ENCODE measurements at places on chromosomes 2 and 18. TPM values are rescaled to one million over a fixed set of nuclear protein-coding genes. Genes with fewer than 3 reads are reported as not detected.

The TLX2 gene
- total RNA-seq = not detected

The ZAP70 gene
- 11.5 TPM for total RNA-seq

The MC2R gene
- total RNA-seq = not detected

The CNGA3 gene
- total RNA-seq = not detected

The MPP4 gene
- not detected for total RNA-seq

The SP140 gene
- 10.6 TPM for total RNA-seq

The CDC42EP3 gene
- total RNA-seq = 7.4 TPM

The PAX3 gene
- total RNA-seq = not detected

The POTEI gene
- total RNA-seq = 0.53 TPM

The REG1A gene
- 3,417 TPM for total RNA-seq

The ACMSD gene
- total RNA-seq = not detected

The ALPP gene
- not detected for total RNA-seq

The DSEL gene
- 2.3 TPM for total RNA-seq

The ERBB4 gene
- not detected for total RNA-seq

The NOSTRIN gene
- 96.5 TPM for total RNA-seq

The AQP12B gene
- total RNA-seq = 2.5 TPM

The SERPINB13 gene
- total RNA-seq = not detected

The NLRC4 gene
- 0.35 TPM for total RNA-seq

The ZNF385B gene
- 7.4 TPM for total RNA-seq

The TFCP2L1 gene
- 9.9 TPM for total RNA-seq

The DYNAP gene
- total RNA-seq = not detected

The C2orf78 gene
- total RNA-seq = not detected

The DQX1 gene
- total RNA-seq = 88.6 TPM

The VWC2L gene
- total RNA-seq = not detected

The SERPINB4 gene
- not detected for total RNA-seq

The STON1 gene
- 6.9 TPM for total RNA-seq

The RAB6D gene
- 2.1 TPM for total RNA-seq

The TCF23 gene
- total RNA-seq = not detected
